GOT3 (cell line): ENCODE measurements at places on chromosomes 11 and 22.

DNA sequence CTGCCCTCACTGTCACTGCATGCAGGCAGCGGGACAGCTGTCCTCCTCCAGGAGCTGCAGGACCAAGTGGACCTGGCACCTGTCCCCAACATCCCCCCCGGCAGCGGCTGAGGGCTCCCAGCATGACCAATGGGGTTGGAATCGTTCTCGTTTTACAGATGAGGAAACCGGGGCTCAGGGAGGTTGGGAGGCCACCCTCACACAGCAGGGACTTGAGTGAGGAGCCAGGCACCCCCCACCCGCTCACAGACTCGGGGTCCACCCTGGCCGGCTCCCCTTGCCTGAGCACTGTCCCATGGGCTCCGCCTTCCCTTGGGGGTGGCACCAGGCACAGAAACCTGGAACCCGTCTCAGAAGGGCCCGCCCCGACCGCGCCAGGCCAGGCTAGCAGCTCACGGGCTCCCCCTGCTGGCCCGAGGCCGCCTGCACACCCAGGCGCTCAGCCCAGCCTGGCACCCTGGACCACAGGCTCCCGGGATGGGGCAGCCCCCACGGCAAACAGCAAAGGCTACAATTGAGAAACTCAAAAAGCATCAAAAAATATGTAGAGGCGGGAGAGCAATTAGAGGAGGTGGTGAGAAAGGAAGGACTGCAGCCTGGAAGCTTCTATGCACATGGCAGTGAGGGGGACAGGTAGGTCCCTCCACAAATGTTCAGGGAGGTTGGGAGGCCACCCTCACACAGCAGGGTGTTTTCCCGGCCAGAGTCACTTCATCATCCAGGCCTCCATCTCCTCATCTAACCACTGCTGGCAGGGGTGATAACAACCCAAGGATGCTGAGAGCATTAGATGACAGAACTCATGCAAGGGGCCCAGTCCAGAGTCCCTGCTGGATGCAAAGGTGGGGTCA, 12.8 kb downstream of the MACROD1 start:
- DNase-seq, result peak; percentile 44

DNA sequence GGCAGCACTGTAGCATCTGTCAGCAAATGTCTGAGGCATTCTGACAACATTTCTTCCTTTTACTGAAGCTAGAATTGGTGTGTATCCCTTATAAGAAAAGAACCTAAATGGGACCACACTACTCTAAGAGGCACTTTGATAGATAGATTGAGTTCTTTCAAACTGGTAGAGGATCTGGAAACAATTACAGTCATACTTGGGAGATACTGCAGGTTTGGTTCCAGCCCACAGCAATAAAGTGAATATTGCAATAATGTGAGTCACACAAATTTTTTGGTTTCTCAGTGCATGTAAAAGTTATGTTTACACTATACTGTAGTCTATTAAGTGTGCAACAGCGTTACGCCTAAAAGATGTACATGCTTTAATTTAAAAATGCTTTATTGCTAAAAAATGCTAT, 96.9 kb downstream of the SBF2 start:
- DNase-seq, result no peak

- no peak for DNase-seq
Observed at GRCh38 chr11:11806074-11806473, 35.7 kb upstream of the USP47 start.

DNA sequence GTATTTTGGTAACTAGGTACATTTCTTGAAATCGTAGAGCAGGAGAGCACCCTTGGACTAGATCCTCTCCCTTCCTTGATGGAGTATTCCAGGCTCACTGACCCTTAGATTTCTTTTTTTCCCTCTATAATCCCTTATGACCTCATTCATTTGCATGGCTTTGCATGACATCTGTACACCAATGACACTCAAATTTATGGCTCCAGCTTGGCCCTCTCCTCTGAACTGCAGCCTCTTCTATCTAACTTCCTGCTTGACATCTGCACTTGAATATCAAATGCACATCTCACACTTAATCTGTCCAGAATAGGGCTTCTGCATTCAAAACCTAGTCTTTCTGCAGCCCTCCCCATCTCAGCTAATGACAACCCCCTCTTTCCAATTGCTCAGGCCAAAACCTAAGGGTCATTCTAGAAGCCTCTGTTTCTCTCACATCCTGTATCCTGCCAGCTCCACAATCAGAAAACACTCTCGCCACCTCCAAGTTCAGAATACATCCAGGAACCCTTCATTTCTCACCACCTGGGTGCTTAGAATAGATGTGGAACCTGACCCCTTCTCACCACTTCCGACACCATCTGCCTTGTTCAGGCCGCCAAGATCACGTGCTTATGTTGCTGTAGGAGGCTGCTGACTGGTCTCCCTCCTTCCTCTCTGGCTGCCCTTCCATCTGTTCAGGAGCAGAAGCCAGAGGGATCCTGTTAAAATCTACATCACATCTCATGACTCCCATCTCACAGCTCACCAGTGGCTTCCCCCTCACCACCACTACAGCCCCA, 138.9 kb upstream of the MTNR1B start:
- DNase-seq, result no peak

DNA sequence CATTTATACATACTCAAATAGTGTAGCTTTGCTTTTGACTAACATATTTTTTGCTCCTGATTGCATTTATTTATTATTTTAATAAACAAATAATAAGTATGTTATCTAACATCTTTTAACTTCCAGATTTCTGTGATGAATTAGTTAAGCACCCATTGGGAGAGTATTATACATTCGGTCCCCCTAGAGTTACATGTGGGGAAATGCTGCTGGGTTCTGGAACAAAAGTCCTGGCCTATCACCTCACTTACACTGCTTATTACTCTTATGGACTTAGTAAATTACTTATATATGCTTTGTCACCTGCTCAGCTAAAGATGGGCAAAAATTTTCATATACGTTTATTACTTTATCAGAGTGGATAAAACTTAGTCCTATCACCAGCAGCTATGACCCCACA, 1163.0 kb downstream of the FAM181B start:
- DNase-seq, result no peak

DNA sequence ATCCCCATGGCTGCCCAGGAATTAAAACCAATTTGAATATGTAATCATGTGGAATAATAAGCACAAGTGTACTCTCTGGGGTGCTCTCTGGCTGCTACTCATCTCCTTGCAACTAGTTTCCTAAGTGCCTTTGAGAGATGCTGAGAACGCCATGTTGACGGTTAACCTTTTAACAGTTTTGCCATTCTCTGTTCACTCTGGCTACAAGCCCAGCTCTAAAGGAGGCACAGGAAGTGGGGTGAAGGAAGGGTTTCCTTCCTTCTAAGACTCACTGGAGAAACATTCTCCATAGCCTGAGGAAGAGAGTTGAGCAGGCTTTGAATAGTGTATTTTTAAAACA, 122.0 kb upstream of the ZC3H12C start:
- no peak for DNase-seq

DNA sequence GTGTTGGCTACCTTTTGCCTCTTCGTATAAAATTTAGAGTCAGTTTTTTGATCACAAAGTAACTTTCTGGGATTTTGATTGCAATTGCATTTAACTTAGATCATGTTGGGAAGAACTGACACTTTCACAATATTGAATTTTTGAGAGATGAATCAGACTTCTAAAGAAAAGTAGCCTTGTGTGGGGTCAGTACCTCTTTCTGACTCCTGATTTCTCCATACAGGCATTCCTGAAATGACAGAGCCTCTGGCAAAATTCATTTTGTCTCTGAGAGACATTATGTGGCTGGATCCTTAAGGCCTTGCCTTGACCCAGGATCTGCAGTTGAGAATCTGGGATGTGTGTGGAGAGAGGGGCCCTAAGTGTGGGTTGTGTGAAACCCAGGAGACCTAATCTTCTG, 37.8 kb downstream of the PPFIBP2 start:
- DNase-seq, result no peak

DNA sequence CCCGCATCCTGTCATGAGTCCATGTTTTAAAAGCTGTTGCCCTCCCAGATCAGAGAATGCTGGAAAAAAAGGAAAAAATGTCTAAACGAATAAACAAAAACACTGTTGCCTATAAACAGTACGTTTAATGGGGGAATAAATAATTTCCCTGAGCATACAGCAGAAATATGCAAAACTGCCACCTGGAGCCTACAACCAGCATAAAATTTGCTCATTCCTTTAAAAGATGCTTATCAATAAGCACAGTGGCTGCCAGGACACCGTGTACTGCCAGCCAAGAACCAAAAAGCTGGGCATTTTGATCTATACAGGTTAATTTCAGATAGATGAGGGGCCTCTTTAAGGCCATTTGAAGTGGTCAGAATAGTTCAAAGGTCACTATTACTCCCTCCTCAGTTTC, 5.7 kb upstream of the CPT1A start:
- no peak for DNase-seq

GRCh38 chr11:6568191-6568918, 35.1 kb downstream of the RRP8 start:
- no peak for DNase-seq

DNA sequence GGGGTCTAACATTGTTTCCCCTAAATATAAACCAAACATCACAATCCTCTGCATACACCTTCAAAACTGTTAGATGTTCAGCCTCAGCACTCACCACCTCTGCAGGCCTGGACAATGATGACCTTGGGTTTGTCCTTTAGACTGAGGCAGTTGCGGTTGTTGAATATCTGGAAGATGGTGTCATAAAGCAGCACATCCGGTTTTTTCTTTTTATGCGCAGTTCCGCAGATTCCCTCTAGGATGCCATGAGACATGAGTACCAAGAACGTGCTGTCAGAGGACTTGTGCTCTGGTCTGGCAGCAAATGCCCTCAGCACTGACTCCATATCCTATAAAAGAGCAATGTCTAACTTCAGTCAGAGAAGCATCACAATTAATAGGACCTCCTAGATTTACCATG, 22.8 kb downstream of the CASP5 start:
- DNase-seq, result no peak

- no peak for DNase-seq
Observed at GRCh38 chr11:24779791-24780190, 282.9 kb downstream of the LUZP2 start.

GRCh38 chr11:117910941-117911655, 18.1 kb downstream of the TMPRSS13 start:
- no peak for DNase-seq

DNA sequence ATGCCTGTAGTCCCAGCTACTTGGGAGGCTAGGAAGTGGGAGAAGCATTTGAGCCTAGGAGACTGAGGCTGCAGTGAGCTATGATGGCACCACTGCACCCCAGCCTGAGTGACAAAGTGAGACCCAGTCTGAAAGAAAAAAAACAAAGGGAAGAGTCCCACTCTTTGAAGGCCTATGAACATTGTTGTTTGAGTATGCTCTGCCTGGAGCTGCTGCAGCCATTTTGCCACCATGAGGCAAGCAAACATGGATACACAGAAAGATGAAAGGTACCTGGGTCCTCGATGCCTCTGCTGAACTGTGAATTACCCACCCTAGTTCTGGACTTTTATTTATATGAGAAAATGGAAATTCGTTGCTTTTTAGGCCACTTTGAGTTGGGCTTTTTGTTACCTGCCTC, 19.7 kb upstream of the TSPAN18 start:
- DNase-seq, result no peak

GRCh38 chr22:45001653-45002052, 8.2 kb downstream of the PHF21B start:
- no peak for DNase-seq

- no peak for DNase-seq
Observed at GRCh38 chr11:3021125-3021524, 29.0 kb upstream of the NAP1L4 start.

DNA sequence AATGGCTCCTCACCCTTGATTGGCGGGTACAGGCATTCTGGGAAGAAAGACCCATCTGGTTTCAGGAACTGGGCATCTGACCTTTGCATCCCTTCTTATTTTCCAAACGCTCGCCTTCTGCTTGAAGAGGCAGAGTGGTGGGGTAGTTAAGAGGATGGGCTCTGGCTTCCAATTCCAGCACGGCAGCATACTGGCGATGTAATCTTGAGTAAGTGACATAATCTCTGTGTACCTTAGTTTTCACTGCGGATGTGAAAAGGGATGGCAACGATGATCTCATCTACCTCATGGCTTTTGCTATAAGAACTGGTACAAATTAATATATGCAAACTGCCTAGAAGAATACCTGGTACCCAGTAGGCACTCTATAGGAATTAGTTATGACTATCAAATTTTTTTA, 10.0 kb upstream of the TIMP3 start:
- DNase-seq, result no peak

- DNase-seq, result no peak
Observed at GRCh38 chr11:1889224-1889930, 2.3 kb downstream of the PRR33 start.

DNA sequence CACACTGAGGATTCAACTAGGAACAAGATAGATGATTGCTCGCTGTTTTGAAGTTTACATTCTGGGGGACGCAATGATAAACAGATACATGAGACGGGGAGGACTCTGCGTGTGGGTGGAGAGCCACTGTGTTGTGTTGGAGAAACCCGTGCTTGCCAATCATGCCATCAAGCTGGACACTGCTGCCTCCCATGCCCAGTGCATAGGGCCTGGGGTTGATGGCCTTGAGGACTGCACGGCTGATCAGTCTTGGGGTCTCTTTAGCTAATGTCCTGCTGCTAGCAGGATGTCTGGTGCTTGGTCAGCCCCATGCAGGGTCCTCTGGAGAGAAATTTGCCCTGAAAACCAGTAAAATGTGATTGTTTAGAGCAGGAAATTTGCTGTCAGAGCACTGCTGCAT, 221.2 kb upstream of the B3GAT1 start:
- no peak for DNase-seq

- no peak for DNase-seq
Observed at GRCh38 chr11:123564221-123564620, 90.2 kb downstream of the SCN3B start.

GRCh38 chr11:126420698-126421256, 65.3 kb downstream of the ST3GAL4 start:
- DNase-seq, result no peak

- DNase-seq, result no peak
Observed at GRCh38 chr22:33477120-33478111, 419.2 kb upstream of the SYN3 start.

GRCh38 chr11:122195790-122196189, 79.8 kb upstream of the BLID start:
- no peak for DNase-seq

DNA sequence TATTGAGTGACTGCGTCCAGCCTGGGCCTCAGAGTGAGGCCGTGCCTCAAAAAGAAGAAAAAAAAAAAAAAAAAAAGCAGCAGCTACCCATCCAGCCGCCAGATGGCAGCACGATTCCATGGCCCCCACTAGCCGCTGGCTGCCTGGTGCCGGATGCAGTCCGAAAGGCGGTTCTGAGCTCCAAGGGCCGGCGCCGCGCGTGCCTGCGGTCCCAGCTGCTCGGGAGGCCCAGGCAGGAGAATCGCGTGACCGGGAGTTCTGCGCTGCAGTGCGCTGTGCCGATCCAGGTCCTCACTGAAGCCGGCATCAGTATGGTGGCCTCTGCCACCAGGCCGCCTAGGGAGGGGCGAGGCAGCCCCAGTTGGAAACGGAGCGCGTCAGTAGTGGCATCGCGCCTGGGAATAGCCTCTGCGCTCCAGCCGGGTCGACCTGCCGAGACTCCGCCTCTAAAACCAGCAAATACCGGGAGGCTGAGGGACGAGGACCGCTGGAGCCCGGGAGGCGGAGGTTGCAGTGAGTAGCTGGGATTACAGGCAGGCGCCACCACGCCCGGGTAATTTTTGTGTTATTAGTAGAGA, 19.3 kb downstream of the SCARF2 start:
- peak; percentile 35 for DNase-seq

- no peak for DNase-seq
Observed at GRCh38 chr11:100925935-100926334, 203.7 kb downstream of the PGR start.
